Brain microvascular endothelial cell (primary cell): ENCODE measurements at places on chromosomes 3 and 15.

DNA sequence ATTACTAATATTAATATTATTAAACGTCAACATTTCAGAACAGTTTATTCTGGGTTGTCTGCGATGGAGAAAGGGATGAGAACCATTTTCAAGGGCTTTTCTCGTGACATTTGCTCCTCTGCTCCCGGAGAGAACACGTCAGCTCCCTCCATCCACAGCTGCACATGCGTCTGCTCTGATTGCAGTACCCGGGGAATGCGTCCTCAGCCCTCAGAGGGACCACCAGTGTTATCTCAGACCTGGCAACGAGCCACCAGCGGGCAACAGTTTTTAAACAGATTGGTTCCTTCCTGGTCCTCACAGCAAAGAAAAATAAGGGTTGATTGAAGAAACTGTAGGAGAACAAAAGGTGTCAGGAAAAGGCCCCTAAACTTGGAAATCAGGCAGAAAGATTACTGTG lies 202.2 kb upstream of the ADAMTS9 start:
- DNase-seq = peak; percentile 69

GRCh38 chr3:40068636-40069035 lies 240.9 kb upstream of the EIF1B start:
- no peak for DNase-seq

DNA sequence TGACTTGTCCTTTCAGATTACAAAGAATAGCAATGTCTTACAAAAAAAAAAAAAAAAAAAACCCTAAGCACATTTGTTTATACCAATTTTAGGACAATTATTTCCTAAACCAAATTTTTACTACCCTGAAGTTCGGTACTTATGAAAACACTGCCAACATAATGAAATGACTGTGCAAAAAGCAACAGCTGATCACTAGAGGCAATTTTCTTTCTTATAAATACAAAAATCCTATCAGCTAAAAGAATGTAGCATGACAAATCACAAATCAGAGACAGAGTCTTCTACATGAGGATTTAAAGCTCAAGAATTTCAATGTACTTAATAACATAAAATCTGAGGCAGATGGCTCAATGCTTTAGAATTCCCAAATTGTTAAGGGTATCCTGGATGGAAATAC lies 191.8 kb downstream of the MAGI1 start:
- no peak for DNase-seq

- no peak for DNase-seq
Observed at GRCh38 chr3:37627951-37628620, 233.6 kb upstream of the CTDSPL start.

GRCh38 chr3:139617672-139618268 lies 60.0 kb downstream of the NMNAT3 start:
- no peak for DNase-seq

GRCh38 chr3:187000711-187001151 lies 70.4 kb downstream of the ST6GAL1 start:
- no peak for DNase-seq

- DNase-seq = no peak
Observed at GRCh38 chr3:14388201-14388600, 14.2 kb upstream of the SLC6A6 start.

DNA sequence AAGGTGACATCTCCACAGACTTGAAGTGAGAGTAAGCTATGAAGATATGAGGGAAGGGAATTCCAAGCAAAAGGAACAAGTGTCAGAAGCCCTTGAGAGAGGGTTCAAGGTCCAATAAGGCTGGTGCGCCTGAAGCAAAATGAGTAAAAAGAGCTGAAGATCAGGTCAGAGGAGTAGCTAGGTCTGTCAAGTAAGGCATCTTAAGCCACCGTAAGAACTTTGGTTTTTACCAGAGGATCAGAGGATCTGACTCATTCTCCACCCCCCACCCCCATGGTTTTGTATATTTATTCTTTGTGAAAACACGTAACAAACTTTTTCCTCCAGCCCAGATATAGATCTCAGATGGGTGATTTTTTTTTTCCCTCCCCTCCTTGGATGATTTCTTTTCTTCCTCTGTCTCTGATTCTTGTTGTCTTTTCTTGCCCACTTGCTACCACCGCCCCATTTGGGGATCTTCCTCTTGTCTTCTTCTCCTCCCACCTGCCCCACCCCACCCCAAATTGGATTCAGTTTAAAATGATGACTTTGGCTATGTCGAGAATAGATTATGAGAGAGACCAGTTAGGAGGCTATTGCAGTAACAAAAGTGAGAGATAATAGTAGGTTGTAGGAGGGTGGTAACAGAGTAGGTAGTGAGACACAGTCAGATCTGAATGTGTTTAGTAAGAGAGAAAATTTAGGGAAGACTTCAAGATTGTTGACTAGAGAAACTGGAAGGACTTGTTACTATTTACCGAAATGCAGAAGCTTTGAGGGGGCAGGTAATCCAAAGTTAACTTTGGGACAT lies 6.1 kb downstream of the TRMT10C start:
- DNase-seq = no peak

GRCh38 chr3:184140436-184140835 lies 5.3 kb downstream of the EIF2B5 start:
- DNase-seq = no peak

GRCh38 chr3:12906141-12906915 lies 65.0 kb upstream of the RPL32 start:
- DNase-seq = no peak

- no peak for DNase-seq
Observed at GRCh38 chr15:31391687-31392671, 65.3 kb downstream of the KLF13 start.

- DNase-seq = peak; percentile 80
Observed at GRCh38 chr3:8607234-8608040, 37.2 kb downstream of the SSUH2 start.

DNA sequence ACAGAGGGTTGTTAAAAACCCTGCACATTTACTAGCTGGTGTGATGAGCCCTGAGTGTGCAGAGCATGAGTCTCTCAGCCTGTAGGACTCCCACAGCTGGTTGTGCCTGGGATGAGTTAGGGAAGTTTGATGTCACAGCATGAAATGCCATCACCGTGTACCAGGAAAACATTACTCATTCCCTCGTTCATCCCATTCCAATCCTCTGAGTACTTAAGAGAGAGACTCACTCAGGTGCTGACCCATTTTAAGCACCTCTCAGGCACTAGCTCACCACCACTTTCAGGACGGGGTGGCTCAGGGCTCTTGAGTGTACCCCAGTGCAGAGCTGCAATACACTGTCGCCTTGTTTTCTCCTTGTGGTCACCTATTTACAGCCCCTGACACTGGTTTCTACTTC lies 18.7 kb downstream of the MGLL start:
- DNase-seq = peak; percentile 83

GRCh38 chr15:101324524-101325177 lies 29.6 kb upstream of the SNRPA1 start:
- DNase-seq = no peak

DNA sequence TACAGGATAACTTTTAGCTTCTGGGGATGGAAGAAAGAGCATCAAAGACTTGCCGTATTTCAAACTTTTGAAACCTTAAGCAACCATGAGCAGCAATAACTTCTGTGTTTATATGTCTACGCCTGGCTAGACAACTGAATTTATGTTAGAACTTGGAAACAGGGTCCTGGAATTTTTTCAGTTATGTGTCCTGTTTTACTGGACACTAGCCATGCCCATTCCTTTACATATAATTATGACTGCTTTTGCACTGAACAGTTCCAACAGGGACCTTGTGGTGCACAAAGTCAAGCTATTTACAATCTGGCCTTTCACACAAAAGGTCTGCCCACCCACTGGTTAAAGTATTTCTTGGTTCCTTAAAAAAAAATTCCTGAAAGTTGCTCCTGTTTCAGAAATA lies 37.1 kb downstream of the TJP1 start:
- DNase-seq = no peak

DNA sequence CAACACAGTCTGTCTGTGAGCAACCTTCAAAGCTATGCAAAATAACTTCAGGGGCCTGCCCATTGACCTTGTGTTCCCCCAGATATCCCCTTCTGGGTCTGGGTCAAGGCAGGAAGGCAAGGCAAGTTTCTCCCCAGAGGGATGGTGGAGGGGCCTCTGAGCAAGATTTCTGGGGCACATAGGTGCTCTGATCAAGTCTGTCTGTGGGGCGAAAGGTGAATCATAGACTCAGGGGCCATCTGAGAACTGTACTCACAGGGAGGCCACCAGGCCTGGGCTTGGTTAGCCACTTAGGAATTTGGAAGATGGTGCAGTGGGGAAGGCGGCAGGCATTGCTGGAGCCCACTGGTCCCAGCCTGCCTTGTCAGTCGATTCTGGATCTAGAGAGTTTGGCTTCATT lies 92.4 kb downstream of the MINAR1 start:
- no peak for DNase-seq

DNA sequence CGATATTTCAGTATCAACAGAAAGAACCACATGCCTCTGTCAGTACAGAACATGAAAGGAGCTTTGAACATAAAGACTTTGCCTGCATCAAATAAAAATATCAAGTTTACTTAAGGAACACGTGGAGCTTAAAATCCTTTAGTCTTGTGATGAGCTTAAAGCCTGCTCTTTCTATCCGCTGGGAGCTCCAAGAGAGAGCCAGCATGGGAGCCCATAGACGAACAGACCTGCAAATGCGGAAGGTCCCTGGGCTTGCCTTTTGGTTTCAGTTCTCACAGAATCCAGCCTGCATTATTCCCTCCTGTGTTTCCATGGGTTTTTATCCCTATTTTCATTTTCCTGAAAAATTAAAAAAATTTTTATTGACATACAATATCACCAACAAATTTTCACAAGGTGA lies 530.6 kb upstream of the RGMA start:
- DNase-seq = no peak

- no peak for DNase-seq
Observed at GRCh38 chr3:158369279-158369678, 201.7 kb upstream of the MLF1 start.

- DNase-seq = no peak
Observed at GRCh38 chr15:69307939-69308338, 9.2 kb downstream of the PAQR5 start.

DNA sequence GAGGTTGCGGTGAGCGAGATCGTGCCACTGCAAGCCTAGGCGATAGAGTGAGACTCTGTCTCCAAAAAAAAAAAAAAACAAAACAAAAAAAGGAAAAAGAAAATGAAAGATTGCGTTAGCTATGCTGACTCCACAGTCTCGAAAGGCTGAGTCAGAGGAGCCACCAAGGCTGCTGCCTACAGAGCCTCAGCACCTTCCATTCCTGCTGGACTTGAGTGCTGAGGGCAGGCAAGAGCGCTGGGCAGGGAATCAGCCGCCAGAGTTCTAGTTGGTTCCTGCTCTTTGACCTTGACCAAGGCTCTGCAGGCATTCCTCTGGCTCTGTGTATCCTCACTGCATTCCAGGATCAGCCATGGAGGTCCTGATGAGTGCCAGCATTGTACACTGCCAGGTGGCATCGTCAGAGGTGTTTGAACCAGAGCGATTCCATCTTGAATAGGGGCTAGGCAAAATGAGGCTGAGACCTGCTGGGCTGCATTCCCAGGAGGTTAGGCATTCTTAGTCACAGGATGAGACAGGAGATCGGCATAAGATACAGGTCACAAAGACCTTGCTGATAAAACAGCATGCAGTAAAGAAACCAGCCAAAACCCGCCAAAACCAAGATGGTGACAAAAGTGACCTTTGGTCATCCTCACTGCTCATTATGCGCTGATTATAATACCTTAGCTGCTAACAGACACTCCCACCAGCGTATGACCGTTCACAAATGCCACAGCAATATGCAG lies 5.9 kb downstream of the MESP2 start:
- peak; percentile 49 for DNase-seq

GRCh38 chr3:195822131-195822696 lies 10.5 kb upstream of the MUC4 start:
- DNase-seq = no peak

- DNase-seq = no peak
Observed at GRCh38 chr3:161083131-161083530, 22.0 kb downstream of the B3GALNT1 start.

DNA sequence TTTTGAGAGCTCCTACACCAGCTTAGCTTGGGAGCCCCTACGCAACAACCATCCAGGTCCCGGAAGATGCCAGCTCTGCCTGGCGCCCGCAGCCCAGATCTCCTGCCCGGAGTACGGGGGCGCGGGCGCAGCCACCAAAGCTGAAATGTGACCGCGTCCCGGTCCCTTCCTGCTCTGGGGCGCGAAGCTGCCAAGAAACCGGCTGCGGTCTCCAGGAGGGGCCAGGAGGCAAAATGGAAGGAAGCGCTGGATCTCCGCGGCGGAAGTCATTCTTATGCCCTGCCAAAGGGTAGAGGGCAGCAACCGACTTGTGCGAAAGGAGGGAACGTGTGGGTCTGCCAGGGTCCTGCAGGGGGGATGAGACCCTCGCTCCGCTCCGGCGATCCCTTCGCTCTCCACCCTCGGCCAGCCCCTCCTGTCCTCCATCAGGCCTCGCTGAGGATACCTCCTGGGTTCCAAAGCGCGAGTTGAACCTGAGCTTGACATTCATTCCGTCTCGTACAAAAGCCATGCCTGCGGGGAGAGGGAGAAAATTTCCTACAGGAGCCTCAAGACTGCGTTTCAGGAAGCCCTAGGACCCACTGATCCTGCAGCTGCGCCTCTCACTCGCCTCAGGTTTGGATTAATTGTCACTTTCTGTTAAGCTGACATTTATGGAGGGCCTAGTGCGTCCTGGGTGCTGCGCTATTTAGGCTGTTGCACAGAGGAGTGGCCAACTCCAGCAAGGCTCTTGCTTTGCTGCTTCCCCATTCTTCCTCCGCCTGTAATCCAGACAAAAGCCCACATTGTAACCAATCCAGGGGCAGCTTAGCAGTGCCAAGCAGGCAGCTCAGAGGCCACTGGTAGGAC lies 98.3 kb upstream of the VGLL3 start:
- DNase-seq = peak; percentile 46

GRCh38 chr15:101322016-101322695 lies 27.1 kb upstream of the SNRPA1 start:
- DNase-seq = no peak

GRCh38 chr3:35592589-35593295 lies 46.6 kb upstream of the ARPP21 start:
- DNase-seq = no peak

DNA sequence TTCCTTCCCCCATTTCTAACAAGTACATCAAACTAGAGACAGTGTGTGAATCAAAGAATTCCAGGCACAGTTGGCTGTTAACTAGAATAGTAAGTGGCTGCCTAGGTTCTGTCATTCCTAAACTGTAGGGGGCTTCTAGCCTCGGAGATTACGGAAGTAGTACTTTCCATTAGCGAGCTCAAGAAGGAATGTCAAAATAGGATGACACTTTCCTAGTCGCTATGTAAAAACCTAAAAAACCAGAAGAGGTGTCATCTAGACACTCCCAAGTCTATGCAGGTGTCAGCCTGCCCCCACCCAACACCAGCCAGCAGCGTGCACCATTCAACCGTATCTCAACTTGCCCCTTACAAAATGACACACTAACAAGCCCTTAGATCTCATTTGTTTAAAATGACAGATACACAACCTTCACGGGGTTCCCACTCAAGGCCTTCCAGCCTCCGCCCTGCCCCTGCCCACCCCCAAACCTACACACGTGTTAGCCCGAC lies 874 bp downstream of the INO80 start:
- peak; percentile 23 for DNase-seq
